ENCODE measurements at places on chromosomes 2 and 18. TPM values are rescaled to one million over a fixed set of nuclear protein-coding genes. Genes with fewer than 3 reads are reported as not detected.

Gene KANSL3
- 36.5 TPM for total RNA-seq

Gene WDR12
- total RNA-seq = 42.0 TPM

GRCh38 chr18:32469190-32469651, 1.5 kb downstream of the GAREM1 start:
- no peaks in the 10 kb centered on the region for H3K4me1 ChIP-seq
- no peaks in the 10 kb centered on the region for H3K36me3 ChIP-seq
- H3K27me3 ChIP-seq = no peaks in the 10 kb centered on the region
- peak; percentile 47 for DNase-seq

DNA sequence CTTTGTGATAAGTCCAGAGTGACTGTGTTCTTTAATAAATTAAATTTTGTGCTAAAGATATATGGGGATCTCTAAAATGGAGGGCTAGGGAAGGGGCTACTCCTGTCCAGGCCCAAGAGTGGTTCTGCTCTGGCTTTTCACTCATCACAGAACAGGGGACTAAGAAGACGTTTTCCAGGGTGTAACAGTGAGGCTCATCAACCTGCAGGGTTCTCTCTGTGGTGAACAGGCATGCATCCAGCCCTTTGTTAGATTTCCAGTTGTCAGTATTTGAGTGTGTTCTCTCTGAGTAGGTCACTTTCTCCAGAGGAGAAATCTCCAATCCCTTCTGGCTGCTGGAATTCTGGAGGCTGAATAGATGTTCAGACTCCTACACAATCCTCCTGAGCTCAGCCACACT, 408.9 kb downstream of the PLCL1 start:
- H3K27ac ChIP-seq = no peak overlapping the region
- no peak overlapping the region for H3K4me3 ChIP-seq
- no peaks in the 10 kb centered on the region for H3K27me3 ChIP-seq
- H3K36me3 ChIP-seq = no peaks in the 10 kb centered on the region
- DNase-seq = no peak
- H3K4me1 ChIP-seq = no peaks in the 10 kb centered on the region

- H3K36me3 ChIP-seq = no peaks in the 10 kb centered on the region
- no peak for DNase-seq
- no peaks in the 10 kb centered on the region for H3K4me1 ChIP-seq
- H3K27me3 ChIP-seq = no peaks in the 10 kb centered on the region
These were observed 11.0 kb downstream of the PLA2R1 start for GRCh38 chr2:160051371-160051800.

DNA sequence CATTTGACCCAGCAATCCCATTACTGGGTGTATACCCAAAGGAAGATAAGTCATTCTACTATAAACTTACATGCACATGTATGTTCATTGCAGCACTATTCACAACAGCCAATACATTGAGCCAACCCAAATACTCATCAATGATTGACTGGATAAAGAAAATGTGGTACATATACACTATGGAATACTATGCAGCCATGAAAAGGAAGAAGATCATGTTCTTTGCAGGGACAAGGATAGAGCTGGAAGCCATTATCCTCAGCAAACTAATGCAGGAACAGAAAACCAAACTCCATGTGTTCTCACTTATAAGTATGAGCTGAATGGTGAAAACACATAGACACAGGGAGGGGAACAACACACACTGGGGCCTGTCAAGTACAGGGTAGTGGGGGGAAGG, 226.7 kb upstream of the HNMT start:
- H3K36me3 ChIP-seq = no peaks in the 10 kb centered on the region
- no peak overlapping the region for H3K27ac ChIP-seq
- no peaks in the 10 kb centered on the region for H3K4me1 ChIP-seq
- no peaks in the 10 kb centered on the region for H3K27me3 ChIP-seq

GRCh38 chr2:146985753-146986152, 859.1 kb upstream of the ACVR2A start:
- H3K27me3 ChIP-seq = no peaks in the 10 kb centered on the region
- H3K4me3 ChIP-seq = no peak overlapping the region
- H3K36me3 ChIP-seq = no peaks in the 10 kb centered on the region
- H3K27ac ChIP-seq = no peak overlapping the region

DNA sequence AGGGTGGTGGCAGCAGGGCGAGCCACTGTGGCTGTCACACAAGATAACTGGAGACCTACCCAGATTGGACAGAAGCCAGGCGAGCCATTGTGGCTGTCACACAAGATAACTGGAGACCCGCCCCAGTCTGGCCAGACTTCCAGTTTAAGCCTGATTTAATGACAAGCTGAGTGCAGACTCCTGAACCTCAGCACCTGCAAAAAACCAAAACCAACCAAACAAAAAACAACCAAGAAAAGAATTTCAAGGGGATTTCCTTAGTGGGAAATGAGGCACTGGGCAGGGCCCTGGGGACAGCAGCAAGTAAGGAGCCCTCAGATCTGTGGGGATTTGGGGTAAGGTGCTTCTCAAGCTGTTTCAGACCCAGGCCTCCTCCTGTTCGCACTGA, 95.2 kb upstream of the BOD1L2 start:
- H3K27ac ChIP-seq = peak overlapping the region; percentile 64
- H3K4me1 ChIP-seq = peaks cover 3% of the 10 kb centered on the region
- peak; percentile 94 for DNase-seq
- H3K4me3 ChIP-seq = no peak overlapping the region
- H3K36me3 ChIP-seq = no peaks in the 10 kb centered on the region
- H3K27me3 ChIP-seq = no peaks in the 10 kb centered on the region

GRCh38 chr2:58146707-58147106, 94.4 kb downstream of the FANCL start:
- H3K27me3 ChIP-seq = no peaks in the 10 kb centered on the region
- no peaks in the 10 kb centered on the region for H3K4me1 ChIP-seq
- H3K4me3 ChIP-seq = no peak overlapping the region
- no peaks in the 10 kb centered on the region for H3K36me3 ChIP-seq
- H3K27ac ChIP-seq = no peak overlapping the region
- DNase-seq = no peak

DNA sequence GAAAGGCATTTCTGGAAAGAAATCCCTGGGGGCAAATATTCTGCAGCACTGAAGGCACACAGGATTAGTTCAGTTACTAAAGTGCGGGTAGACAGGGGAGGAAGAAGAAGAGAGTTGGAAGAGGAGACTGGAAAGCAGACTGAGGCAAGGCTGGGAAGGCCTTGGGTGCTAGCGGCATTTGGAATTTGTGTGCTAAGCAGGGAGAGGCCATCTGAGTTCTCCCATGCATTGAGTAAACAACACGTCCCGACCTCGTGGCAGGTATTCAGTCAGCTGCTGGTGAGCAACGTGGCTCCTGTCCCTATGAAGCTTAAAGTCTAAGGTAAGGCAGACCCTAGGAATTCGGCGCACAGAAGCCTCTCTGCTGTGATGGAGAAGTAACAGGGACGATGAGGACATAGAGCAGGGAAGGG, 30.7 kb downstream of the ATP8B1 start:
- peak overlapping the region; percentile 80 for H3K27ac ChIP-seq
- no peaks in the 10 kb centered on the region for H3K36me3 ChIP-seq
- H3K27me3 ChIP-seq = no peaks in the 10 kb centered on the region
- H3K4me3 ChIP-seq = no peak overlapping the region
- peak; percentile 82 for DNase-seq

- H3K36me3 ChIP-seq = no peaks in the 10 kb centered on the region
- no peak overlapping the region for H3K4me3 ChIP-seq
- DNase-seq = no peak
- peaks cover 12% of the 10 kb centered on the region for H3K27me3 ChIP-seq
These were observed 125.7 kb downstream of the UXS1 start for GRCh38 chr2:106068451-106068850.
